ENCODE measurements at places on chromosomes 1 and 21.

DNA sequence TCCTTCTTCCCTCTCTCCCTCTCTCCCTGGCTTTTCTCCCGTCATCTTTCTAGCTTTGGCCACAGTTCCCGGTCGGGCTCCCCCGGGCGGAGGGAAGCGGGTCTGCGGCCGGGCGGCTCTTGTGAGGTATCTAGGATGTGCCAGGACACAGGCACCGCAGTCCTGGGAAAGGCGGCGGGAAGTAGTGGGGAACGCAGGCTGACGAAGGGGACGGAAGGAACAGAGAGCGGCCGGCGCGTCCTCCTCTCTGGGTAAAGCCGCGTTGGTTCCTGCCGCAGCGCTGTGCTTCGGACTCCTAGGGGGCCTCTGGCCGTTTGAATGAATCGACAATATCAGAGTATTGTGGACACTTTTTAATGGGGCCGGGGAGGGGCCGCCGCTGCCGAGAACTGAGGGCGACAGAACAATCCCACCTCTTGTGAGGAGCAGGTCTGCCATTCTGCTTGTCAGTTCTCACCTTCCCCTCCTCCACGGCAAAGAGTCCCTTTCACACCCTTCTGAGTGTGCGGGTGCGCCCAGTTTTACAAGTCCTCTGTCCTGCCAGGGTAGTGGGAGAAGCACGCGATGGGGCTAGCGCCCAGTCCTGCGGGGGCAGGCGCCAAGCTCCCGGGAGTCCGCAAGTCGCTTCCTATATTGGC lies 1.2 kb upstream of the LHX9 start:
- peak; percentile 52 for DNase-seq

DNA sequence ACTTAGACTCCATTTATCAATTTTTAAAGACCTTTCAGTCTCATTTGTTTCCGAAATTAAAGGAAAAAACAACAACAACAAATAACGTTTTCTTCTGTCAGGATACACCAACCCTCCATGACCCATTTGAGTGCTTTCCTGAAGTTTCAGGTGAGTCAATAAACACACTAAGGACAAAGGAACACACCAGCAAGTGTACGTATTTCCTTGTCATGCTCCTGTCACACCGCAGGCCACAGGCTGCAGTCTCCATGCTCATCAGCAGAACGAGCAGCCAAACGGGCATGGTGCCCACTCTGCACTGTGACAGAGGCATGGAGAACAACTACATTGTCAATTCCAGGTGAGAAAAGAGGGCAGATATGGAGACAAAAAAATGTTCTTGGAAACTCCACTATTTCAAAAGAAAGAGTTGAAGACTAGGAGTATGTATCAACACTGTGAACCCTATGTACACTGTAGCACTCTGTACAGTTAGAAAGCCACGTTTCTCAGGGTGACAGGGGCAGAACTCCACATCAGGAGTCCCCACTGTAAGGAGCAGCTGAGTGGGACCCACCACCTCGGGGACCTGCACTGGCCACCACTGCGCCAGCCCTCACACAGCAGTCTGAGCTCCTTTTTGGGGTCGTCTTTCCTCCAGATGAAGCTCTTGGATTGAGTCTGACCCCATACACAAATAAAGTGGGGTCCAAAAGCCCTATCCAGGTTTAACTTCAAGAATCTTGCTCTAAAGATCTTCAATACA lies 2.6 kb downstream of the PTTG1IP start:
- DNase-seq, result no peak

- no peak for DNase-seq
Measured at GRCh38 chr1:77316006-77316405, 34.2 kb downstream of the AK5 start.

GRCh38 chr1:44664730-44665370 lies 9.4 kb downstream of the TMEM53 start:
- no peak for DNase-seq

DNA sequence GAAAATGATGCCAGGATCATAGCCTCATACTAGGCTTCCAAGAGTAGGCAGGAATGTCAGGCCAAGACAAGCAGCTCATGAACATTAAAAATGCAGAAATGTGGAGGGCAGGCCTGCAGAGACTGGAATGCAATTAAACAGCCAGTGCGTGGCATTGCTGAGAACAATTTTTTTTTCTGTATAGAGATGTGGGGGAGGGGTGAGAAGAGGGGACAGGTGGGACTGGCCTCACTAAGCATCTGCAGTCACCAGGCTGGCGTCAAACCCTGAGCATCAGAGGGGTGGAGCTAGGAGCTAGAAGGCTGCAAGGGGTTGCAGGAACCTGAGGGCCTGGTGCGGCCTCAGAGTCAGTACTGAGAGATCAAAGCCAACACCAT lies 114.1 kb downstream of the TNR start:
- peak; percentile 63 for DNase-seq

GRCh38 chr21:45029948-45030681 lies 44.3 kb upstream of the ADARB1 start:
- DNase-seq, result no peak

DNA sequence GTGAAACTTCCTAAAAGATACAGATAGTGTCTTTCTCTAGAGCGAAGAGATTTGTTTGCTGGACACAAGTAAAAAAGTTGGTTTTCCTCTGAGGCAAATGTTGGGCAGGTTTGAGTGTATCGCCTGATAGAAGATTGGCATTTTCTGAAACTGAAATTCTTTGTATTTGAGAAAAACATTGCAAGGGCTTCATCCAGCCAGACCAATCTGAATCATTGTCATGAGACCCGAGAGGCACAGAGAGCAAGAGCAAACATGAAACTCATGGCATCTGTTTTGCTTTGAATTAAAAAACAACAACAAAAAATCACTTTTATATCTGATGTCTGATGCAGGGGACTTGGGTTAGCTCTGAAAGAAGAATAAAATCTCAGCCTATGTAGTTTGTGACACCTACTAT lies 379.3 kb upstream of the NCAM2 start:
- no peak for DNase-seq

DNA sequence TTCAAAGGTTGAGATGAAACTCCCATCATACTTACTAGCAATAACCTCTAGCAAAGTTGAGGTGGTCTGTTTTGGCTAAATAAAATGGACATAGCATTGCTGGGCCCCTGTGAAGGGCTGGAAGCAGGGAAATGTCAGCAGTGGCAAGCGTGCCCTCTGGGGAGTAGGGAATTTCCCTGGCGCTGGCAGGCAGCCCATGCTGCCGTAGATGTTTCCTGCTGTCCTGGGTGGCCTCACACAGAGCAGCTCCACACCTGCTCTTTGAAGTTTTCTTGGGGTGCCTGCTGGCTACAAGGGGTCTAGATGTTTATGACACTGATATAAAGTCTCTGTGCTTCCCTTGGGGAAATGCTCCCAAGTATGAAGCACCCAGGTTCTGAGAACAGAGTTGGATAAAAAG lies 30.2 kb downstream of the ADARB1 start:
- DNase-seq, result peak; percentile 37

GRCh38 chr1:218488986-218489385 lies 143.8 kb downstream of the TGFB2 start:
- DNase-seq, result no peak

- DNase-seq, result no peak
Measured at GRCh38 chr1:88736633-88737248, 52.7 kb downstream of the PKN2 start.

- DNase-seq, result no peak
Measured at GRCh38 chr21:42844411-42845113, 34.8 kb downstream of the WDR4 start.

DNA sequence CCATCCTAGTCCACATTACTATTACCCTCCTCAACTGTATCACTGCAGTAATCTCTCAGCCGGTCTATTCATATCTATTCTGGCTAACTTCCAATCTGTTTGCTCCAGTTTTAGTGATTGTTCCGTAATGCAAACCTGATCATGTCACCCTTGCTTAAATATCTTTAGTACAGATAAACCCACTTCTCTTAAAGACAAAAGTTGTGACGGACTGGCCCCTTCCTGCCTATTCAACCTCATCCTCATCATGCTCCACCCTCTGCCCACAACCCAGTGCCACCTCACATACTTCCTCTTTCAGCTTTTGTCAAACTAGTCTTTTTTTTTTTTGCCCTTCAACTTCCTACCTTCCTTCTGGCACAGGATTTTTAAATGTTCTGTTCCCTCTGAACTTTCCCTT lies 2.8 kb upstream of the C1orf162 start:
- DNase-seq, result no peak

- no peak for DNase-seq
Measured at GRCh38 chr21:31442339-31442738, 98.3 kb upstream of the TIAM1 start.

DNA sequence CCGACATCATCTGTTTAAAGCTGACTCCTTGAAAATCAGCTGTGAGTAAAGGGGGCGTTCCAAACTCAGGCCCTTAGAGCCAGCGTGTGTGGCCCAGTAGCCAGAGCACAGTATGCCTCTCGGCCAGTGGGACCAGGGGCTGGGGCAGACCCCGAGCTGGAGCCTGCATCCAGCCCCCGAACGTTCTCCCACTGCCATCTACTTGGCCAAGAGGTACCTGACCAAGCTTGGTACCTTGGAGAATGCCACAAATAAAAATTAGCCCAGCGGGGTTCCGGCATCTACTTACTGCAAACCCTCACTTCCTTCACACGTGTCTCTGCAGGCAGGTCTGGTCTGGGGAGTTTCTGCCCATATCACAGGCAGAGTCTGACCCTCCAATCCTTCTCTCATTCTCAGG lies 56.7 kb upstream of the COL6A2 start:
- DNase-seq, result no peak

- no peak for DNase-seq
Measured at GRCh38 chr1:61132645-61133334, 50.4 kb downstream of the NFIA start.

- no peak for DNase-seq
Measured at GRCh38 chr1:81114191-81114590, 686.5 kb upstream of the ADGRL2 start.

GRCh38 chr1:116537040-116537831 lies 33.6 kb downstream of the CD58 start:
- no peak for DNase-seq

- DNase-seq, result no peak
Measured at GRCh38 chr1:226786550-226786949, 47.5 kb upstream of the ITPKB start.

DNA sequence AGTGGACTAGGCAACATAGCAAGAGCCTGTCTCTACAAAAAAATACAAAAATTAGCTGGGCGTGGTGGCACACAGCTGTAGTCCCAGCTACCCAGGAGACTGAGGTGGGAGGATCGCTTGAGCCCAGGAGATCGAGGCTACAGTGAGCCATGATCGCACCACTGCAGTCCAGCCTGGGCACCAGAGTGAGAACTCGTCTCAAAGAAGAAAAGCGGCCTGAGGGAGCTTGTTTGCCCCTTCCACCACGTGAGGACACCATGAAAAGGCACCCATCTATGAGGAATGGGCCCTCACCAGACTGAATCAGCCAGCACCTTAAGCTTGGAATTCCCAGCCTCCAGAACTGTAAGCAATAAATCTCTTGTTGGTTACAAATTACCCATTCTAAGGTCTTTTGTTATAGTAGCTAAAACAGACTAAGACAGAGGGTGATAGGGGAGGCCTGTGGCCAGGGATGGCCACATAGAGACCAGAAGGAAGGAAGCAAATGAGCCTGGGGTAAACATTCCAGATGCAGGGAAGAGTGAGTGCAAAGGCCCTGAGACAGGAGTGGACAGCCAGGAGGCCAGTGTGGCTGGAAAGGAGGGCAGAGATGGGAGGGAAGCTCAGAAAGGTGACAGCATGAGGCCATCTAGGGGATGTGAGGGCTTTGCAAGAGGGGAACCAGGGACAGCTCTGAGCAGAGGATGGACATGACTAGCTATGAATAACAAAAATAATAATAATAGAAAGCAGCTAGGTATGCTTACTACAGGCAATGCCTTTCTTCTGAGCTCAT lies 120.1 kb downstream of the MATN1 start:
- no peak for DNase-seq

DNA sequence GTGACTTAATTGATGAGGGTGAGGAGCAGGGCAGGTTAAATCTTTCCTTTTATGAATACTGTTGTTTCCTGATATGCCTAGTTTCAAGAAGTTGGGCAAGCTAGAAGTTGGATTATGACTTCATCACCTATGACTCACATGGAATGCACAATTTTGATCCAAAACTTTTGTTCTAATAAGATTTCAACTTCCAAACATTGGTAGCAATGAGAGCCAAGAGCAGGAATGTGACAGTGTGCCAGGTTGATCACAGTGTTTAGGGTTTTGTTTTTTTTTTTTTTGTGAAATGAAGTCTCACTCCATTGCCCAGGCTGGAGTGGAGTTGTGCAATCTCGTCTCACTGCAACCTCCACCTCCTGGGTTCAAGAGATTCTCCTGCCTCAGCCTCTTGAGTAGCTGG lies 349.4 kb downstream of the DUSP10 start:
- DNase-seq, result no peak

GRCh38 chr1:219220945-219221344 lies 47.3 kb downstream of the LYPLAL1 start:
- DNase-seq, result no peak

GRCh38 chr1:230515451-230516145 lies 89.5 kb upstream of the PGBD5 start:
- no peak for DNase-seq

DNA sequence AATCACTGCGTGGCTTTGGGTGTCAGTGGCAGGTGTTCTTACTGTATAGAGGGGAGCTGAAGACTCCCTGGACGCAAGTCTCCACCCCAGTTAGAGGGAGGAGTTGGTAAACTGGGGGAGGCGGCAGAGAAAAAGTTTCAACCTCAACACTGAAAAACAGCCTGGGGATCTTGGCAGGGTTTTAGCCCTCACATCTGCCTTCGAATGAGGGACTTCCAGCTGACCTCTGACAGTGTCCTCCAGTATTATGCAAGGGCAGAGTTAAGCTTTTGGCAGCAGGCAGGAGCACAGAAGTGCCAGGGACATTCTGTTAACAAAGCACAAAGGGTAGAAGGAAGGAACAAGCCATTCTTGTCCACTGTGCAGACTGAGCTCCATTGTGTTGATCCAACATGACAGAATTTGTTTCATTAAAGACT lies 41.2 kb upstream of the RAB4A start:
- no peak for DNase-seq

- no peak for DNase-seq
Measured at GRCh38 chr21:43624339-43624738, 34.9 kb downstream of the HSF2BP start.

- DNase-seq, result no peak
Measured at GRCh38 chr1:29896791-29897714, 660.7 kb downstream of the PTPRU start.

DNA sequence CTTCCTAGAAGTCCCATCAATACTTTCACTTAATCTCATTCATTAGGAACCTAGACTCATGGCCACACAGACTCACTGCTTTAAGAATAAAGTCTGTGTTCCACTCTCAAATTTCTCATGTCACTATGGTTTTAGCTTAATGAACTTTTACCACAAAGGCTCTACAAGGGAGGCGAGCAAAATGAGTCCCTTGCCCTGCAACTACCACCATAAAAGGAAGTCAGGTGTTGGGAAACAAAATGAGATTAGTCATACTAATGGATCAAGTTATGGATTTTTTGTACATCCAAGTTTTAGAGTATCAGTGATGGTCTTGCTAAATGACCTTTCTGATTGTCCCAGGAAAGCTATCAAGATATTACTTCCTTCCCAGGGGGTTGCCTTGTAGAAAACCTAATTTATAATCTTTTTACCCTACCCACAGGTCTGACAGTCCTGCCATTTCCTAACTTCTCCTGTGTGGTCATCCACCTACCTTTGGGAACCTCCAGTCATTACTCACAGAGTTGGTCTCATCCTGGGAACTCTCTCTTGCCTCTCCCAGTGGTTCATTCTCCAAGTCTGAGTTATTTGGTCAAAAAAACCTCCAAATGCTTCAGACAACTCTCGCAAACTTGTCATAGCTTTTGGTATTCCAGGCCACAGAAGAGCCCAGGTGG lies 51.8 kb upstream of the SLC16A1 start:
- DNase-seq, result no peak

All from NCI-H2171 (cell line).